Cardiac ventricle fibroblast (primary cell): ENCODE measurements at places on chromosomes 5 and 9. TPM values are rescaled to one million over a fixed set of nuclear protein-coding genes. Genes with fewer than 3 reads are reported as not detected.

The SPATA31D3 gene
- not detected in 2 replicates for total RNA-seq

The ADAMTS16 gene
- total RNA-seq = not detected in 2 replicates

The SHISAL2B gene
- total RNA-seq = not detected in 2 replicates

The TPPP gene
- total RNA-seq = 0.06 TPM in 1 of 2 replicates, not detected in the other

The PCDHA13 gene
- 0.39 TPM in 1 of 2 replicates, not detected in the other for total RNA-seq

The DOCK2 gene
- 0.44 and 1.7 TPM in 2 replicates for total RNA-seq

The KCNV2 gene
- total RNA-seq = not detected in 2 replicates

The PCDHB8 gene
- total RNA-seq = 0.12 and 1.1 TPM in 2 replicates

The RASGRF2 gene
- 0.29 and 0.56 TPM in 2 replicates for total RNA-seq
